T-helper 17 cell (primary cell): ENCODE measurements at places on chromosomes 13 and 19. TPM values are rescaled to one million over a fixed set of nuclear protein-coding genes. Genes with fewer than 3 reads are reported as not detected.

FOXA3 gene
- not detected for total RNA-seq

SUCLA2 gene
- total RNA-seq: 21.3 TPM

KLF2 gene
- total RNA-seq: 465 TPM

C3 gene
- total RNA-seq: not detected

SIAH3 gene
- 0.15 TPM for total RNA-seq

POSTN gene
- total RNA-seq: not detected

JSRP1 gene
- total RNA-seq: 0.55 TPM

GRCh38 chr19:18393836-18394235 lies 3.6 kb downstream of the LRRC25 start:
- no peak for DNase-seq

DNA sequence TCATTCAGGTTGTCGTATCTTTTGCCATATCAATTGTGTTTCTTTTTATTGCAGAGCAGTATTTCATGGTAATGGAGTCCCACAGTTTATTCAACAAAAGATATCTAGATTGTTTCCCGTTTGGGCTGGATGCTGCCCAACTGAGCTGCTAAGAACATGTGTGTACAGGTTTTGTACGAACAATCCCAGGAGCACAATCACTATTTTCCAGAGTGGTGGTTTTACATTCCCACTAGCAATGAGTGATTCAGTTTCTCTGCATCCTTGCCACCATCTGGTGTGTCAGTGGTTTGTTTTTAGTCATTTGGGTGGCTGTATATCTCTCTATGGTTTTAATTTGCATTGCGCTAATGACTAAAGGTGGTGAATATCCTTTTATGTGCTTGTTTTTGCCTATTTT lies 52.7 kb upstream of the ZDHHC20 start:
- no peak for DNase-seq

GRCh38 chr19:14089412-14089661 lies 1.2 kb downstream of the SAMD1 start:
- DNase-seq: no peak

- DNase-seq: no peak
These were observed at the start of gene ZNF560 for GRCh38 chr19:9498183-9498902. Gene ZNF560 (minus strand): TSS chr19:9498616. CDS start chr19:9475313, 23,303 bp downstream.
